HS-27A (cell line): ENCODE measurements at places on chromosomes 1 and 21.

DNA sequence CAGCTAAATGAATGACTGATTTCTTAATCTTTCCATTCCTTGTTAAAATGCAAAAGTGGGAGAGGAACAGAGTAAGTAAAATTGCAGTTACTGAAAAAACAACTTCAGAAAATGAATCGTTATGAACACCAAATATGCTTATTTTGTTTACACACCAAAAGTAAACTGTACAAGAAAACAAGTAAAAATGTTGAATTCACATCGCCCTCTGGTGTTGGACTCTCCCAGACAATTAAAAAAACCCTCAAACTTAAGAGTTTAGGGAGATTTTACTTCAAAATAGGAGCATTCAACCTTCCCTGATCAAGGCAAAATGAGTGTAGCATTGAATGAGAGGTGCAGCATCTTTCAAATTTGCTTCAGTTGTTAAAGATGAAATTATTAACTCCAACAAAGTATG, 19.4 kb upstream of the ESRRG start:
- DNase-seq: no peak

- no peak for DNase-seq
Measured at GRCh38 chr1:204894031-204894430, 23.4 kb downstream of the NFASC start.

GRCh38 chr1:23288201-23288600, 55.9 kb downstream of the HNRNPR start:
- no peak for DNase-seq

DNA sequence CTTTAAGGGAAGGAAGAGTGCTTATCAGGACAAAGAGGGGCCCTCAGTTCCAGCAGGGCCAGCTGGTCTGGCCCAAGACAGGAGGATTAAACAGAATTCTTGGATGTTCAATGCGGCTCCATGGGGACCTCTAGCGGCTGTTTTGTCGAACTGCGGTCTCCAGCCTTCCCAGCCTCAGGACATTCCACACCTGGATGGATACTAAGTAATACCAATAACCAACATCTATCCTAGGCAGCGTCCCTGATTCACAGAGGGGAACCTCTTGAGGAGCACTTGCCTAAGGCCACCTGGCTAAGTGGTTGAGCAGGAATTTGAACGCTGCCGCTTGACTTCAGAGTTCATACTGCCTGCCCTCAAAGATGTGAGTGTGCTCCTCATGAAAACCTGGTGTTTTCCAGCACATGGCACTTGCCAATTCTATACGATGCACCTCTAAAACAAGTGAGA, 15.5 kb upstream of the CD247 start:
- peak; percentile 14 for DNase-seq

DNA sequence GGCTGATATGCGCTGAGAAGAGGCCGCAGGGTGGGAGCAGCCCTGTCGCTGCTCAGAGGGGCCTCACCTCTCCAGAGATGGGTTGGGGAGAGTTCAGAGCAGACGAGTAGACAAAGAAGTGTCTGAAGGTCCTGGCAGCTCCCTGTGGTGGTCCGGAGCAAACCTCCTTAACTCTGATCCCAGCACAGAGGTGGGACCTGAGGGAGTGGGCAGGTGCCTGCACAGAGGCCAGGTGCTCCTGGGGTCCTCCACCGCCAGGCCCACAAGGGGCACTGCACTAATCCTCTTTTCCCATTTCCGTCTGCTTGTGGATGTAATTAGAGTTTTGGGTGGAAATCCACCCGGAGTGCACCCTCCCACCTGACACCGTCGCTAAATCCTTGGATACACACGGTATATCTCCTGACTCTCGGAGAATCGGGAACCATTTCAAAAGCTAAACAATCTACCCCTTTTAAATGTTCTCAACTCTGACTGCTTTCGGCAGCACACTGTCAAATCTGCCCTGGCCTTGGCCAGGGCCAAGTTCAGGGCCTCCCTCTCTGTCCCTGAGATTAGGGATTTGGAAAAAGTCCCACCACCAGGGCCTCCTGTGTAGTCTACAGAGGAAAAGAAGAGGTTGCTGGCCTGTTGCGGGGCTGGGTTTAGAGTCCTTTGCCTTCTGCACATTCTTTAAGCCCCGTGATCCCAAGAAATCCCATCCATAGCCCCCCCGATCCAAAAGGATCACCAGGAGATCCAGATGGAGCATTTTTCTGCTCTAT, 22.4 kb downstream of the CASZ1 start:
- no peak for DNase-seq

DNA sequence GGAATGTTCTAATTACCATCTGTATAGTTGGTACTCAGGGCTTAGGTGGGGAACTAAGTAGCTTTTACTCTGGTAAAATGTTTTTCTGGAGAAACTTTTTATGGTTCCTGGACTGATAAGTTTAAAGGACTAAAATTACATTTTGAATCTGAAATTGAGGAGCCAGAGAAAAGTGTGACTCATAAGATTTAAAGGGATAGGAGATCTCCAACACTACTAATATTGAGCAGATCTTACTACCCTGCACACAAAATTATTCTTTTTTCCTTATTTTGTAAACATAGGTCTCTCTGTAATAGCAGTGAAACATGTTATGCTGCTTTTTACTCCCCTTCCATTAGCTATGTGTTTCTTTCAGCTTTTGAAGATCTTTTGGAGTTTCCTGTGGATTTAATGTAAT, 32.5 kb downstream of the MTF2 start:
- DNase-seq: no peak

DNA sequence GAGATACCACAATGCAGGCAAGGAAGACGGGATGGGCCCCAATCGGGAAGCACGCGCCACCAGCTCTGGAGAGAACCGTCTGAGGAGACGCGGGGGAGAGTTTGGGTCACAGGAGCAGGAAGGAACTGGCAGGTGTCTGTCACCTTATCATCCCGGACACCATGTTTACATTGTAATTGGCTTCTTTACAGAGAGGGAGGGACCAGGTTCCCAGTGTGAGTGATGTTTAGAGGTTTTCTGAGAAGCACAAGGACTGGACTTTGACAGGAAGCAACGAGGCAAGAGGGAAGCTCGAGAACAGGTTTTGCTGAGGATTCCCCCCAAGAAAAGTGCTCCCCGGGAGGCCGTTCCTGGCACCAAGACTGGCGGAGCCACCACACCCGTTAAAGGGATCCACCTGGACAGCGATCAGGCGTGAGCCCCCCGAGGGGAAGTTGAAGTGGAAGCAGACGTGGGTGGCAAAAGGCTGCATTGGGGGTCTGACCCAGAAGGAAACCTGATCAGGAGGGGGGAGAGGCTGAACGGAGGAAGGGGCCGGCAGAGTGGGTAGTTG, 957 bp downstream of the EPS15 start:
- DNase-seq: no peak

- no peak for DNase-seq
Measured at GRCh38 chr1:47763591-47764171, 233.5 kb downstream of the TRABD2B start.

DNA sequence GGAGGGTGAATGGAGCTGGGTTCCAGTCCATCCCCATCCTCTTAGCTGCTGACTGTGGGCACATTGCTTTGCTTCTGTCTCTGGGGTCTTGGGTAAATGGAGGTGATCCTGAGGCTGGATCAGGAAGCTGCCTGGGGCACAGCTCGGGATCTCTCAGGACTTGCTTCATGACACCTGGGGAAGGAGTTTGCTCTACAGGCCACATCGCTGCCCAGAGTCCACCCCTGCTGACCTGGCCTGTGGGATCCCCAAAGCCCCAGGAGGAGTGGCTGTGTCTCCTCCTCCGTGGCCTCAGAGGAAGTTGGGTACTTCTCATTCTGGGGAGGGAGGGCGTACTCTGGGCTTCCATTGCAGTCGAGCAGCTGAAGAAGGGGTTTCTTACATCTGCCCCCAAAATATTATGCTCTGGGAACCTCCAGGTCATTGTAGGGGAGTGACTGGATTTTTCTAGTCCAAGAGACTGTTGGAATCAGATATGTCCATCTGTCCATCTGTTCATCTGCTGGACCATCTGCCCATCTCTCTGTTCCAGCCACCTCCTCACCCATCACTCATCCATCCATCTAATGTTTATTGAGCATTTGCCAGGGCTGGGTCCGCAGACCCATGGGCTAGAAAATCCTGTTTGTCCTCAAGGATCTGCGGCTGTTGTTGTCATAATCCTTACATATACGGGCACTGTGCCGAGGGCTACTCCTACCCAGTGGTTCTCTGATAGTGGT, 45.9 kb downstream of the ARHGEF10L start:
- DNase-seq: no peak

DNA sequence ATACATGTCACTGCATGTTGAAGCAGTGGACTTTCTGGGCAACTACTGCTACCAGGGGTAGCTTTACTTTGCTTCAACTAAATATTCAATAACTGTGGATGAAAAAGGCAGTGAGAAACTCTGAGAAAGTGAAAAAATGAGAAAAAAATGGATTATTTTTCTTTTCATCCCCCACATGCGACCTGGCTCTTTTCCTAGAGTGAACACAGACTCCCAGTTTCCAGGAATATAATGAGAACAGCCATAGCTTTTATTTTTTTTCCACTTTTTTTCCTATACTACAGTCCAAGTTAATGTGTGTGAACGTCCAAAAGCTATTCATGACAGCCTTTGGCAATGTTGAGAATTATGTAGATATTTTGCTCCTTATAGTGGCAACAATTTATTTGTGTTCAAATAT, 230.4 kb downstream of the DNM3 start:
- no peak for DNase-seq

GRCh38 chr21:37673801-37674575, 242.3 kb downstream of the KCNJ6 start:
- DNase-seq: no peak

DNA sequence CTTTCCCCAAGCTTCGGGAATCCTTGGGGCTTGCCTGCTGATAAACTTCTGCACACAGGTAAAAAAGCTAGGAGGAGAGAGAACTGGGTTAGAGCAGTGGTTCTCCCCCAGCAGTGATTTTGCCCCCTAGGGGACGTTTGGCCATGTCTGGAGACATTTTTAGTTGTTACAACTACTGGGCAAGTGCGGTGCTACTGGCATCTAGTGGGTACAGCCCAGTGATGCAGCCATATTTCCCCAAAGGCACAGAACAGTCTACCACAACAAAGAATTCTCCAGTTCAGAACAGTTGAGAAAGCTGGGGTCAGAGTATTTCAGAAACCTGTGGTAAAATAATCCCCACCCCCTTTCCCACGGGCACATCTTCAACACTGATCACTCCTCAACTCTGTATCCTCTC, 41.3 kb downstream of the LRRC71 start:
- DNase-seq: no peak

DNA sequence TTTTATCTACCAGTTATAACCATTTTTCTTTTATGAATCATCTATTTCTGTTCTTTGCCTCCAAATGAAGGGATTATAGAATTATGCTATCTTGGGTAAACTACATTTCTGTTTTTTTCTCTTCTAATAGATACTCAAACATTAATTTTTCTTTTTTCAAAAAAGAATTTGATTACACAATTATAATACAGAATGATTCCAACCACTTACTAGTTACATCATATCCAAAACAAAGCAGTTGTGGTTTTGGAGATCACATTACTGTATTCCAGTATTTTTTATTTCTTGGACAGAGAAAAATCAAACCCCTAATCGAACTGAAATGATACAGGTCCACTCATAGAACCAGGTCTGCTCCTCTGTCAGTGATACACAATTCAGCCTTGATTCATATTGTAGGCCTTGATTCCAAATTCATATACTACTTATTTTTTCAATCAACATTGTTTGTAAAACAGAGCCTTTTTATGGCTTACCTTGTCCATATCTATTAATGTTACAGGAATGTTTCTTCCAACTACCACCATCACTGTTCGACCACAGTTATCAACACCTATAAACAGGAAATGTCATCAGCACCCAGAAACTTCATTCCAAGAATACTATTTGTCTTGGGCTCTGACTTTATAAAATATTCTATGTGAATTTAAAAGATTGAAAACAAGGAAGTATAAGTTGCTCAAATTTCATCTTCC, 43.2 kb downstream of the GDAP2 start:
- DNase-seq: peak; percentile 59

DNA sequence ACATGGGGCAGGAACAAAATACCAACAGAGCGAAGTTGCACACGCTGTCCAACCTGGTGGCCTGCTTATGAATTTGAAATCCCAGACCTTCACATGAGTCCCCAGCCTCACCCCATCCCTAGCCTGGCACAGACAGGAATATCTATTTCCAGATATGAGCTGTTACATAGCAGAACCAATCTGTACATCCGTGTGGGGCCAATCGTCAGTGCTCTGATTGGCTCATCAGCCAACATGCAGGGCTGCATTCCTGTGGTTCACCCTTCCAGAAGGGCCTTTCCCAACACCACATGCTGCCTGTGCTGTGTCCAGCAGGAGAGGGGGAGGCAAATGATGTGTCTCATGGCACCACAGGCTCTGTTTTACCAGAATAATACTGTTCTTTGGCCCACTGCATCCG, 31.3 kb downstream of the CCN1 start:
- peak; percentile 99 for DNase-seq

DNA sequence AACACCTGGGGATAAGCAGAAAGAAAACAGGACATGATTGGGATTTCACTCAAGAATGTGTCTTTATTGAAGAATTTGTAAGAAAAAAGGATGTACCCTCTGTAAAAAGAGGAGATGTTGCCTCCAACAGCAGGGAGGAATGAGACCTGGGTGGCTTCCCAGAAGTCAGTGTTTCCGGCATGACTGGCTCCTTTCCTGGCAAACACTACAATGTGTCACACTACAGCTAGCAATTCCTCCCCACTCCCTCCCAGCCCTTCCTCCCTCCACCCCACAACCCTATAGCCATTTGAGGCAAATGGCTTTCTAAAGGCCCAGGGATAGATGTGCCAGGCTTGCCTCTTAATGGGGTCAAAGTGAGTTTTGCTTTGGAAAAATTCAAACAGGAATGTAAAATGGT, 11.5 kb upstream of the COL8A2 start:
- DNase-seq: peak; percentile 66

DNA sequence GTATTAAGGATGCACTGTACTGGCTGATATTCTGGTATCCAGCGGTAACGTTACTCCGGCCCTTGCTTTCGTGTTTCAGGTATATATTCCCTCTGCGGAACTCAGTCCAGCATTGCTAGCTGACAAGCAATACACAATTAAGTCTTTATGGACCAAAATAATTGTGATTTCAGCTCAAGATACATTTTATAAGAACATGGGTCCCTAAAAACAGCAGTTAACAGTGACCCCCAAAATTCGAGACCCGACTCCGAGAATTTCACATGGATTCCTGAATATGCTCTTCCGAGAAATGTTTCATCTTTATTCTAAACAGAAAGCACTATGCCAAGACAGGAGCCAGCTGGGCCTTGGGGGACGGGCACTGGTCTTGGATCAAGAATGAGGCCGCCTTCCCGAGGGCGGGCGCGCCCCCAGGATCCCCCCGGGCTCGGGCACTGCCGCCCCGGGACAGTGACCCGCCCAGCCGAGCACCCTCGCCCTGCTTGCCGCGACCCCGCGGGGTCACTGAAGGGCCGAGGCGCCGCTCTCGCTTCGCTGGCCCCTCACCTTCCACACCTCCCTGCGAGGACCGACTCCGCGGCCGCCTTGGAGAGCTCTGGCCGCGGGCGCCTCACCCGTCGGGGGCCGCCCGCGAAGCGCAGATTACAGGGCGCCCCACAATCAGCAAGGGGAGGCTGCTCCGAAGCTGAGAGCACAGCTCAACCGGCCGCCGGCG, 610 bp downstream of the SCYL3 start:
- no peak for DNase-seq

GRCh38 chr1:44820328-44821239, 12.3 kb downstream of the BTBD19 start:
- no peak for DNase-seq
